Left colon (tissue), 2 donors: ENCODE measurements at places on chromosomes 12 and 14. TPM values are rescaled to one million over a fixed set of nuclear protein-coding genes. Genes with fewer than 3 reads are reported as not detected.

Gene RAB21
- 75.8 TPM for total RNA-seq

Gene CD69
- 3.9 TPM for total RNA-seq

Gene RTL1
- not detected for total RNA-seq

Gene CAPZA3
- not detected for total RNA-seq

Gene FSCB
- total RNA-seq = not detected

Gene SYNDIG1L
- not detected for total RNA-seq

Gene NINJ2
- total RNA-seq = 3.3 TPM

Gene RTN1
- 4.3 TPM for total RNA-seq

Gene C12orf75
- total RNA-seq = 119 TPM

Gene BCL11B
- 5.1 TPM for total RNA-seq

Gene ACVRL1
- total RNA-seq = 214 TPM

Gene PRH2
- total RNA-seq = not detected

Gene C12orf54
- total RNA-seq = not detected

Gene NR1H4
- 30.5 TPM for total RNA-seq
